ENCODE measurements at places on chromosomes 4 and X.

GRCh38 chrX:135923353-135923752, 29.8 kb downstream of the SAGE1 start:
- no peak for DNase-seq

GRCh38 chr4:142201041-142201440, 564.7 kb downstream of the IL15 start:
- no peak for DNase-seq

DNA sequence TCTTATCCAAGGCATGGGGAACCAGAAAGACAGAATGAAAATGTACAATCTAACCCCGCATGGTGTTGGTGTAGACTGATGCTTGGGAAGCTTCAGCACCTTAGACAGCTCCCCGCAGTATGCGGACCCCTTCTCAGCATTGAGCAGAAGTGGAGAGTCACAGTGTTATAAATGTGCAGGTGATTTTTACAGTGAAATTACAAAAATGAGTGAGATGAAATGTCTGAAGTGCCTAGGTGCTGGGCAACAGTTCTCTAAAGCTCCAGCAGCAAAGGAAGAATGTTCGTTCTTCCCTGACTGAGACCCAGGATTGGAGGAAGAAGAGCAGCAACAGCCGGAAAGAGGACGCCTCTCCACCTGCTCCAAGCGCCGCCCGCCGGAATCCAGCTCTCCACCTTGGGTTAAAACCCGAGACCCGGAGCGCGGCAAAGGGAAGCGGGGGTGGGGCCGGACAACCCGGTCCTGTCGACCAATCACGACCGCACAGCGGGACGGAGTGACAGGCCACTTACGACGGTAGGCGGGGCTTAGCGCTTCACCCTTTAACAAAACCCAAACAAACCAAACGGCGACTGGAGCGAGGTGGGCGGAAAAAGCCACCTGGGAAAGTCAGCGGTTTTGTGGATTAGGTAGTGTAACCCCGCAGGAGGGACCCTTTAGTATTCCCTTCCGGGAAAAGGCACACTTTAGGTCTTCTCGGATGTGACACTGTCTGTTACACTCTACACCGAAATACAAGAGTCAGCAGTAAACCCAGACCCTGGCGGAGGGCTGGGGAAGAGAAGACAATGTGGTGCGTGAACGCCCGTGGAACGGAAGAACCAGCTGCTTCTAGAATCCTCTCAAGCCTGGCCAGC, at the start of gene GLRA3:
GLRA3 (minus strand) TSS at position 403 of the 857 bp plus-strand sequence. CDS start 436 bp downstream, outside the sequence.
- peak; percentile 23 for DNase-seq

DNA sequence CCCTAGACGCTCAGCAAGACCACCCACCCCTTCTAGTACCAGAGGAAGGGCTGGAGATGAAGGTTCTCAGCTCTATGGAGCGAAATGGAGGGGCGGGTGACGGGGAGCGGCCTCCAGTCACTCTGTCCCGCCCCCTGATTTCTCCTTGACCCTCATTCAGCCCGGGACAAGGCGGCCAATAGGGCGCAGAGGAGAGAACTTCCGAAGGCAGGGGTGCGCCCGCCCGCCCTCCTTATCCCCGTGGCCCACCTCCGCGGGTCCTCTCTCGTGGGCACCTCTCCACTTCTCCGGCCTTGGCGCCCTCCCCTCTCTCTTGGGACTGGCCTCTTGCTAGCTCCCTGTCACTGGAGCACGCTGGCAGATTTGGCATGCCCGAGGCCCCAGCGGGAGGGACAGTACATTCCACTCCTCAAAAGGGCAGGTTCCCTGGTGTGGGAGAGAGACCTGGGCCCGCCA, 1.1 kb upstream of the SEPTIN6 start:
- DNase-seq: no peak

GRCh38 chr4:78057135-78057599, at the start of gene FRAS1:
Gene FRAS1 (plus strand): TSS chr4:78057323. CDS start chr4:78058010, 687 bp downstream.
- DNase-seq: peak; percentile 47

DNA sequence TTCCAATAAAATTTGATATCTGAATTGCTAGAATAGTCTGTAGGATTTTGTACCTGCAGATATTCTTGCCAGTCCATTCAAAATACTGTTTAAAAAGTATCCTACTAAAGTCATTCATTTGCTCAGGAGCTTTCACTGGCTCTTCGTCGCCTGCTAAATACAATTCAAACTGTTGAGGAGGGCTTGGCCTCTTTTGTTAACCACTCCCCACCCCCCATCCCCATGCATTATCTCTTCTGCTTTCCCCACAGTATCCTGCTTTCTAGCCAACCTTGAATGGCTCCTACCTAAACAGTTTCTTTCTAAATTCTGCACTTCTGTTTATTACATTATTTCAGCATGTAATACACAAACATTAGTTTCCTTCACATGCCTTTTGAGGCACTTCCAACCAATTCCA, 230.8 kb downstream of the CPE start:
- no peak for DNase-seq

DNA sequence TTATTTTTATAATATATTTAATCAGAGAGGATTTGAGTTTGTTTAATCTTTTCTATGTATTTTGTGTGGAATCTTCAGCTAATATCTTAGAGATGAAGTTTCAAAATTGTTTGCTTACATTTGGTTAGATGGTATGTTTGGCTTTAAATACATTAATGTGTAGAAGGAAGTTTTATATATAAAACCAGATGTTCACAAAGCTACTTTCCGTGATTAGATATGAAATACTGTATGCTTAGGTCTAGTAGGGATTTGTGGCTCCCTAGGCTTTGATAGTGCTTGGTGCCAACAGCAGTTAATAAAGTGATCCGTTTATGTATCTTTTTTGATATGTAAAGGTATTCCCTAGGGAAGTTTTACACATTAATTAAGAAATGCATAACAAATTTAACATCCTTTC, 223.0 kb downstream of the ARHGAP10 start:
- DNase-seq: no peak

- DNase-seq: peak; percentile 51
Measured at GRCh38 chr4:77538574-77539157, 67.0 kb upstream of the CXCL13 start.

- no peak for DNase-seq
Measured at GRCh38 chrX:10120828-10121227, 35.9 kb upstream of the CLCN4 start.

DNA sequence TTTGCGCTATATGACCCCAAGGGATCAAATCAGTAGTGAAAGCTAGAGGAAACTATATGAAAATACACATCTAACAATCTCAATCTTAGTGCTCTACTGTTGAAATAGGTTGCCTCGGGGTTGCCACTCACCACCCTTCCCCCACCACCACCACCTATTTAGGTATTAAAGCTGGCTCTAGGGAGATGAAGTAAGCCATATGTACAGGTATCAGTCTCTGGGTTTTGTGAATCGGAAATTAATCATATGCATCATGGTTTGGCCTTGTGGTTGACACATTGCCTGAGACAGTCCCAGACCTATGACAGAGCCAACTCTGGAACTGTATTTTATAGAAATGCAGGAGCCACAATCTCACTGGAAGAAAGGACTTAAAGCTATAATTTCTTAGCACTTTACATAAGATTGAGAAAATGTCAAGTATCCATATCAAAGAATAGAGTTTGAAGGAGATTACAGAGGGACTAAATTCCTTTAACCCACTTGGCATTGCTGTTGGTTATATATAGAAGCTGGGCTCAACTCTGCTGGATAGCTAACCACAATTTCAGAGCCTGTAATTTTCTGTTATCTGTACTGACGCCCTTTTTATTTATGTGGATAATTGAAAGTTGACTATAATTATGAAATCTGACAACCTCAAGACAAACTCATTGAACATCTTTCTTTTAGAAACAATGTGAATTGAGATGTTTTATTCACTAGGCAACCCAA, 26.7 kb upstream of the BMP2K start:
- DNase-seq: no peak

- no peak for DNase-seq
Measured at GRCh38 chr4:124184792-124185191, 527.7 kb downstream of the ANKRD50 start.

DNA sequence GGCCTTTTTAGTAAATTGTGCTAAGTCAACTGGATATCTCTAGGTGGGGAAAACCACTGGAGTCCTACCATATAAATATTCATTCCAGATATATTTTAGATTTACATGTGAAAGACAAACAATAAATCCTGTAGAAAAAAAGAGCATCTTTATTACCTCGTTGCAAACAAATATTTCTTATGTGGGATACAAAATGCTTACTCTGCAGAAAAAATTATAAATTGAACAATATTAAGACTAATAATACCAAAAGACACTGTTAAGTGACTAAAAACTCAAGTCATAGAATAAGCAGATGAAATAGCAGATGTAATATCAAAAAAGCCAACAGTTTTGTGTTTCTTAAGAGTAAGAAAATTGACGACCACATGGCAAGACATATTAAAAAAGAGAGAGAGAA, 43.8 kb downstream of the SULT1B1 start:
- no peak for DNase-seq

DNA sequence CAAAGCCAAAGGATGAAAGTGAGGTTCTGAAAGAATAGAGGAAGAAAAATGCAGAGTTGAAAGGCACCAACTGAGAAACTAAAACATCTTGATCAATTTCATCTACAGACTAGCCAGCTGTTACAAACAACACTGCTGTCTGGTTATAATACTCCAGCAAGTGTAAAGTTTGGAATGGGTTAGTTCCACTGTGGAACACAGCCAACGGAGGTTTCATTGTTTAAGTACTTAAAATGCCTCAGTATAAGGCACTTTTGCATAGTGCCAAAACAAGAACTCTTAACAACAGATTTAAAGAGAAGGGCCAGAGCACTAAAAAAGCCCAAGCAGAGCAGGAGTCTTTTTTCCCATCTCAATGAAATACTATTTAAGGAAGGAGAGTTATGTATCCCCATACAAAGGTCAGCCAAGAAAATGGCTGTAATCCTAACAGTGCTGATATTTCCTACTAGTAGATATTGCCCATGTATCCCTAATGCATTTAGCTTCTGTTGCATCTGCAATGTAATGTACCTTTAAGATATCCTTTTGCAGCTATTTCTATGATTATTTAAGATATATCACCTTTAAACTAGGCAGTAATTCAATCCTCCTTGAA, 16.5 kb downstream of the ACSL4 start:
- DNase-seq: no peak

DNA sequence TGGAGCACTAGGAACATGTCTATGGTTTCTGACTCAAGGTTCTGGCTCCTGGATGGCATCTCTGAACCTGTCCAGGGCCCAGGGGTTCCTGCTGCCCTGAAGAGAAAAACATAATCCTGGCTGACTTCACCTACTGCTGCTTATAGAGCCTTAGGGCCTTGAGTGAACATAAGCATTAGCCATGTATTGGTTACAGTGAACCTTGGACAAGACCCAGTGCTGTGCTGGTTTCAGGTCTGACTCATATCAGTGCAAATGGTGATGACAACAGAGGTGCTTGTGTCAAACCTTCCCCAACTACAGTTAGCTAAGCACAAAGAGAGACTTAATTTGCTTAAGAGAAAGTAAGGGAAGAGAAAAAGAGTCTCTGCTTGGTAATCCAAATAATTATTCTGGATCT, 1047.2 kb downstream of the GLUD2 start:
- no peak for DNase-seq

GRCh38 chr4:4893721-4894120, 34.3 kb downstream of the MSX1 start:
- DNase-seq: no peak

DNA sequence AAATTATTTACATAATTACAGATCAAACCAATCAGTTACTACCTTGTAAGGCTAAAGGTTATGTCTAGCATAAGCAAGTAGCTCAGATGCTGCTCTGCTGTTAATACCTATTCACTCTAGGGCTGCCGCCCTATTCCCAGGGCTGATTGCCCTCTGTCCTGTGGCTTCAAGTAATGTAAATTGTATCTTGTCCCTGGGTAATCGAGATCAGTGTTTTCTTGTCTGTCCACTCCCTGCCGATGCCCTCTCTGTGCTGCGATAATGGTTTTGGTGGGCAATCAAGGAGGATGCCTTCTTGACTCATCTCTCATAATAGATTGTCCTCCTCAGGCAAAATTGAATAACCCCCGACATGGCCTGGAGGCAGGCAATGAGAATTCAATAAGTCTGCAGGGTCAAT, 641.0 kb upstream of the PITX2 start:
- DNase-seq: no peak

GRCh38 chr4:125016892-125017299, 297.9 kb upstream of the FAT4 start:
- no peak for DNase-seq

GRCh38 chrX:108250654-108251579, 159.3 kb downstream of the ATG4A start:
- DNase-seq: no peak

GRCh38 chrX:48071986-48072605, 656 bp upstream of the ZNF630 start:
- no peak for DNase-seq

- no peak for DNase-seq
Measured at GRCh38 chr4:142539796-142540482, 306.2 kb downstream of the INPP4B start.

DNA sequence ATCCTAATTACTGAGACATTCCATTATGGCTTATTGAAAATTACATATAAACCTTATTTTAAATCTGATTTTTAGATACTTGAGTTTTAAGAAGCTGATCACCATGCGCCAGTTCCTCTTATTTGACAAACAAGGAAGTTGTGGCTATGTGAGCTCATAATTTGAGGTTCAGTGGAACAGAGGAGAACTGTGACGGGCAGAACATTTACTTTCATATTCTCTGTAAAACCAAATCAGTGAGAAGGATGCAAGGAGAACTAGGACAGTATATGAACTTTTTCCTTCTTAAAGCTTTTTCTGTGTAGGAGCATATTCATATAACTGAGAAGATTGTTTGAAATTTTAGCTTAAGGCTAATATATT, 25.3 kb downstream of the STIM2 start:
- peak; percentile 28 for DNase-seq

GRCh38 chr4:622071-622995, 3.0 kb upstream of the PDE6B start:
- no peak for DNase-seq

GRCh38 chr4:38661371-38661770, 2.6 kb upstream of the KLF3 start:
- DNase-seq: no peak

Data from colonic mucosa (tissue), 4 donors.